ENCODE measurements at places on chromosomes 7 and 10. TPM values are rescaled to one million over a fixed set of nuclear protein-coding genes. Genes with fewer than 3 reads are reported as not detected.

GRCh38 chr7:50466815-50467585 is 16.9 kb upstream of the FIGNL1 start:
- DNase-seq = no peak

DNA sequence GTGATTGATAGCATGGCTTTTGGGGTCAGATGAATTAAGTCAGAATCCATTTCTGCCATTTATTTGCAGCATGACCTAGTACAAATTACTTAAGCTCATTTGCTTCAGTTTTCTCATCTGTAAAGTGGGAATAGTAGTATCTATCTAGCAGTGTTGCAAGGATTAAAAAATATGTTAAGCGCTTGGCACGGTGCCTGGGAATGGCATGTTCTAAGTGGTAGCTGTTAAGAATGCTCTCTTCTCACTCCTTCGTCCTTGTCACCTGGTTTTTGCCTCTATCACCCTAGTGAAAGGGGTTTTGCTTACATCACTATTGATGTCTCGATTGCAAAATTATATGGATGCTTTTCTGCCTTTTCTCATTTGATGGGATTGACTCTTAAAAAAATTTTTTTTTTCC is 7.4 kb downstream of the TMEM248 start:
- no peak for DNase-seq

- no peak for DNase-seq
Measured at GRCh38 chr7:155610633-155611193, 33.7 kb upstream of the RBM33 start.

- DNase-seq = no peak
Measured at GRCh38 chr7:12731214-12731656, 43.8 kb downstream of the ARL4A start.

GRCh38 chr7:8615019-8615418 is 181.6 kb downstream of the NXPH1 start:
- no peak for DNase-seq

GRCh38 chr7:120550494-120551048 is 277.6 kb downstream of the KCND2 start:
- DNase-seq = no peak

GRCh38 chr7:24656608-24657007 is 83.4 kb downstream of the PALS2 start:
- no peak for DNase-seq

GRCh38 chr7:55572378-55573233 is at the start of gene VOPP1:
TSS of gene VOPP1 (minus strand) at chr7:55572502. CDS start at chr7:55572324, 178 bp downstream.
- DNase-seq = peak; percentile 46

DNA sequence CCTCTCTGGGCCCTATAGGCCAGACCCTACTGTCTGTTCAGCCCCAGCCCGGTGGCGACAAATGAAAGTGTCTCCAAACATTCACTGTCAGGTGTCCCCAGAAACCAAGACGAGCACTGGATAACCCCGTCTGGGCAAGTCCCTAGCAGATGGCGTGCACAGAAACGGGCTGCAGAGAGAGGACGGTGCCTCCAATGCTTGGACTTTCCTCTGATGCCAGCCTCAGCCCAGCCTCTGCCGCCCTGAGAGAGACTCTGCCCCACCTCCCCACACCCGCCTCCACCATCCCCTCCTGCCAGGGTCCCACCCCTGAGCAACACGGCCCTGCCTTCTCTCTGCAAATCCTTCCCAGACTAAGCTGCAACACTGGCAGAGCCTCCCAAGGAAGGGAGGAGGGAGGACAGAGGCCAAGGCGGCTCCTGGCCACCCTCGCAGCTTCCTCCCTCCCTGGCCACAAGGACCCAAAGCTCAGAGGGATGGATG is 7.4 kb upstream of the LFNG start:
- DNase-seq = no peak

DNA sequence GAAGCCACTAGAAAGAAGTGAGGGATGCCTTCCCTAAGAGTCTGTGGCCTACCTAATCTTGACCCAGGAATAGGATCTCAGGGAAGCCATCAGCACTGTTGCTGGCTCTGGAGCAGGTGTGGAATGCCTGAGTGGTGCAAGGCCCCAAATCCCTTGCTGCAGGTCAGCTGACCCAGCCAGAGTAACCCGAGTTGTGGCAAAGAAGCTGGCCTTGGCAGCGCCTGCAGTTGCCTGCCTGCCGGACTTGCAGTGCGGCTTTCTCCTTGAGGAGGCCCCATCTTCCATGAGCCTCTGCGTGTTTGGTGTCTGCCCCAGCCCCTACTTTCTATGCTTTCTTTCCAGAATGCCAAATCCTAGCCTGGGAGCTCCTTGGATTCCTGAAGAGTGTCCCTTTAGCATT is 5.8 kb downstream of the KIAA1217 start:
- no peak for DNase-seq

- DNase-seq = no peak
Measured at GRCh38 chr10:4851176-4851575, 25.2 kb downstream of the AKR1E2 start.

- DNase-seq = no peak
Measured at GRCh38 chr10:127983344-127984100, 76.6 kb downstream of the PTPRE start.

GRCh38 chr7:43041105-43041504 is 71.3 kb upstream of the HECW1 start:
- DNase-seq = no peak

DNA sequence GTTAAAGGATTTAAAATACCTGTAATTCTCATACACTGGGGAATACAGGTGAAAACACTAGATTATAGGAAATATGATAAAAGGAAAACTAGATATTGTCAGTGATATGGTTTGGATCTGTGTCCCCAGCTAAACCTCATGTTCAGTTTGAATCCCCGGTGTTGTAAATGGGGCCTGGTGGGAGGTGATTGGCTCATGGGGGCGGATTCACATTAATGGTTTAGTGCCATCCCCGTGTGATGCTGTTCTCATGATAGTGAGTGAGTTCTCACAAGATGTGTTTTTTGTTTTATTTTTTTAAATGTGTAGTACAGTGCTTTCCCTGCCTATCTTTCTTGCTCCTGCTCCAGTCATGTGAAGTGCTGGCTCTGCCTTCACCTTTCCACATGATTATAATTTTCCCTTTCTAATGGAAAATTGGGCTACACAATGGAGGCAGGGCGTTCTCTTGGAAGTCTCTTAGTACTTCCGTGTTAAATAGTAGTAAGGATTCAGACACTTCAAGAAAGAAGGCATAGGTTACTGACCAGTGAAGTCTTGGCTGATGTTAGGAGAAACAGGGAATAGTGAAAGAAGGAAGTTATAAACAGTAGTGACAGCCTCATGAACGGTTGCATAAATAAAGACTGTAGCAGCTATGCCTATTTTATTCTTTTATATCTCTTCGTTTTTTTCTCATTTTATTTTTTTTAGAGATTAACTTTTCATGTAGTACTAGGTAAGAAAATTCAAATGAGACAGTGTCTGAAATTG is 386.4 kb downstream of the SUGCT start:
- no peak for DNase-seq

- no peak for DNase-seq
Measured at GRCh38 chr7:117193564-117193963, 129.3 kb downstream of the WNT2 start.

DNA sequence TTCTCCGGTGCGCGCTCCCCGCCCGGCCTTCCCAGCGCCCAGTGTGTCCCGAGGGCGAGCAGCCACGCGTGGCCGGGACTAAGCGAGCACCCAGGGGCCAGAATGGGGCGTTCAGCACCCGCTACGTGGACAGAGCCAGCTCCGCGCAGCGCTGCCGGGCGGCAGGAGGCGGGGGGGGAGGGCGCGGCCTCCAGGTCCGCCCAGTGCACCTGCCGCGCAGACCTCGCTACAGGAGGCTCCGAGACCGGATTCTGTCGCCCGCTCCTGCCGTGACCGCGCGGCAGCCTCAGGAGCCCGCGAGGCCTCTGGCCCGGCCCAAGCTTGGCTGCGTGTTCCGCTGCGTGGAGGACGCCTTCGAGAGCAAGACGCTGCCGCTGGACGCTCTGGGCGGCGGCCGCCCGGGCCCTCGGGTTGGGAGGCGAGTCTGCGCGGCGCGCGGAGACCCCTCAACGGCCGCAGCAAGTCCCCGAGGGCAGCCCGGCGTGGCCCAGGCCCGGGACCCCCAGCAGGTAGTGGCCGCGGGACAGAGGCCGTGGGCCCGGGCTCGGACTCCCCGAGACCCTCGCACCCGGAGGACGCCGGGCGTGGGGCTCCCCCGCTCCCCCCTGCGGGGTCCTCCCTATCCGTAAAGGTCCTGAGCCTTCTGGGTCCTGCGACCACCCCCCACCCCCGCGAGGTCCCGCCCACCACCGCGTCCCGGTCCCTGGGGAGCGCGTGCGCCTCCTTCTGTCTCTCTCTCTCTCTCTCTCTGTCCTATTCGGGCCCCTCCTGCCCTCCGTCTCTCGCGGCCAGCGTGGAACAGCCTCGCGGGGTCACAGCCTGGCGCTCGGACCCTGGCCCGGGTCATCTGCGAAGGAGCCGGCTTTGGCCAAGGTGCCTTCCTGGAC is 904 bp upstream of the DPYSL4 start:
- peak; percentile 53 for DNase-seq

DNA sequence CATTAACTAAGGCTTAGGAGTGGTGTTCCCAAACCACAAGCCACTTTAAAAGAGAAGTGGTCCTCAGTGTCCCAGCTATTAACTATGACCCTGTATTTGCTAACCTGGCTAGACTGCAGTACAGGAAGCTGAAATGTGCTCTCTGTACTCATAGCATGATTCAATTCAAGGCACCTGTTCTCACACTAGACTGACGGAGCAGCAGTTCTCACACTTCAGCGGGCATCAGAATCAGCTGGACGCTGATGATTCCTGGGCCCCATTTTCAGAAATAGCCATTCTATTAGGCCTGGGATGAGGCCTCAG is 24.5 kb upstream of the MSRB2 start:
- DNase-seq = no peak

GRCh38 chr10:132638130-132638515 is 100.5 kb downstream of the INPP5A start:
- no peak for DNase-seq

GRCh38 chr10:29839826-29840515 is 205.2 kb upstream of the SVIL start:
- no peak for DNase-seq

- DNase-seq = peak; percentile 7
Measured at GRCh38 chr10:131576341-131577177, 265.0 kb upstream of the TCERG1L start.

DNA sequence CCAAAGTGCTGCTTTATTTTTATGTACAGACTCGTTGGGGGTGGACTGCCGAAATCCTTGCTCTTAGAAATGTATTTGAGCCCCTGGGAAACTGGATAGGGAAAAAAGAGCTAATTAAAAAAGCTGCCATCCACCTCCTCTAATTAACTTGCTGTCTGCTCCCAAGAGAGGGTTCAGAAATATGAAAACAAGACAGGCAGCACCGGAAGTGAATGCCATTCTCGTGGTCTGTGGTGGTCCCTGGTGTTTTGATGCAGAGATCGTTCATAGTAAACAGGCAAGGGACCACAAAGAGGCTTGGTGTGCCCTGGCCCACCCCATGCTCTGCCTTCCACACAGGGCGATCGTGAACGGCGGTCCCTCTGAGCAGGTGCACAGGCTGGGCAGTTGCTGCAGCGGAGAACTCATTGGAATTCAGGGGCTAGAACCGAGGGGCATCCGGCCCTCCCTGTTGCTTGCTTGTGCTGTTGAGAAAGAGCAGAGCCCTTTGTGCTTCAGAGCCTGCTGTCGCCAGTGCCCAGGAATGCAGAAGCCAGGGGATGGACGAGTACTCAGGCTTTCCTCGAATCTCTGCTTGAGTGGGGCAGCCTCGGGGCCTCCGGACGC is 79.1 kb upstream of the BTBD16 start:
- DNase-seq = peak; percentile 19

DNA sequence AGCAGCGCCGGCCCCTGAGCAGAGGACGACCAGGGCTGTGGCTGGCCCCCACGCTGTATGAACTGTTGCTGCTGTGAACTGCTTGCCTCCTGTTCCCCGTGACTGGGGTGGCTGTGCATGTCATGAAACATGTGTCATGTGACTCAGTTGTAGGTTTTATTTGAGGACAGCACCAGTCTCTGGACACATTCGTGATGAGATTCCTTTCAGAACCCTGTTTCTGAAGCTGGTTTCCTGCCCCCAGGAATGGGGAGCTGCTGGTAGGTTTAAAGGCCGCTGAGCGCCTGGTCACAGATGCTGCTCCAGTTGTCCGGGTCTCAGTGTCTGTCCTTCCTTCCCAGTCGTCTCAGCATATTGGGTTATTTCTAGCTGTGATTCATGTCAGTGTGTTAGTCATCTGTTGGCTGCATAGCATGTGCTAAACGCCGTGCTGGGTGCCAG is 79.1 kb upstream of the PPIF start:
- DNase-seq = no peak

DNA sequence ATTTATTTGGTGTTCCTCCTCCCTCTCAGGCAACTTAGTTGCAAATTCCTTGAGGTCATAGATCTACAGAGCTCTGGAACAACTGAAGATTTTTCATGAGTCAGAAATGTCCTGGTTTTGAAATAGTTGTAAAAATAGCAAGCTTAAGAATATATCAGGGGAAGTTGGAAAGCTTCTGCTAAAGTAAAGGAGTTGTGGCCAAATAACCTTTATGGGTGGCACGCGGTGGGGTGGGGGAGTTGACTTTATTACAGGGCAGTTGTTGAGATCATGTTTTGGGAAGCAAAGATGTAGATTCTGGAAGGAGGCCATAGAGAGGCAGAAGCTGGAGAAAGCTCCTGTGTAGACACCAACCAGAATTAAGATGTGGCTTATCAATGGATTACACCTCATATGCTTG is 326.0 kb upstream of the MTPN start:
- no peak for DNase-seq

DNA sequence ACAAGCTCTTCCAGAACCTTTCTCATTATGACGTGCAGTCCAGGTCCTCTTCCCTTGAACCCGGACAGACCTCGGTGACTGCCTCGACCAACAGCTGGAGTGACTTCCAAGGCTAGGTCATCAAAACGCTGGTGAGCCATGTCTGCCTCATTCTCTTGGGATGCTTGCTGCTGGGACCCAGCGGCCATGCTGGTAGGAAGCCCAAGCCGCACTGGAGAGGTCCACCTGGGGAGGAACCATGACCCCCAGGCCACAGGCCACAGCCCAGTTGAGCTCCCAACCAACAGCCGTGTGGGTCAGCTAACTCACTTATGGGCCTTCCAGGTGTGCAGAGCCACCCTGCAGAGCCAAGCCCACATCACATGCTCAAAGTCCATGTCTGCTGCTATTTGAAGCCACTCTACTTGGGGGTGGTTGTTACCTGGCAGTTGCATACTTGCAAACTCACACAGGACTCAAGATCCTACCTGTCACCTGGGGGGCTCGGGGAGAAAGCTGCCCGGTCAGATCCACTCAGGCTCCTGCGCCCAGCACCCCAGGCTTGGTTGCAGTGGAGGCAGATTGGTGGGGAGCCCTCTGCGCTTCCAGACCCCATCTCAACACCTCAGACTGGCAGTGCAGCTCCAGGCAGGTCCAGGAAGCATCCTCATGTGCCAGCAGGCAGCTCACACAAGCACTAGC is 57.0 kb downstream of the MICALL2 start:
- DNase-seq = no peak

VWC2 gene
- 0.23 TPM for total RNA-seq

ZKSCAN5 gene
- total RNA-seq = 8.0 TPM

MYL10 gene
- not detected for total RNA-seq

ARHGEF35 gene
- 10.5 TPM for total RNA-seq

MRLN gene
- total RNA-seq = not detected

GNA12 gene
- 48.5 TPM for total RNA-seq

TMEM273 gene
- total RNA-seq = 35.8 TPM

All from mucosa of gallbladder (tissue), 1 donor.